SIG-M5 (cell line): ENCODE measurements at places on chromosomes 6 and 20.

DNA sequence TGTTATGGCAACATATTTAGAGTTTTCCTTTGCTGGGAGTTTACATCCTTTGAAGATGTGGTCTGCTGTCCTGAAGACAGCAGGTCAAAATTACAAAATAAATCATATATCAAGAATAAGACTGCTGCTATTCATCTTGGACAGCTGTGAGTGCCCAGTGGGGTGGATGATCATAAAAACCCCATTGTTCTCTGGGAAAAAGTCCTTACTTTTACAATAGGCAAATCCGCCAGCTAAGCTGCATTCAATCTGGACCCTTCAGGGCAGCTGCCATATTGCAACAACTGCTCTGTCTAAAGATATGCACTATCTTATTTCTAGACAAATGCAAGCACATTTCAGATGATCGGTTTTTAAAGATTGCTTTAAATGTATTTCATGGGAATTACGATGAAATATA is 19.4 kb downstream of the CASS4 start:
- DNase-seq = no peak

GRCh38 chr6:110049696-110050439 is 71.8 kb downstream of the GPR6 start:
- no peak for DNase-seq

GRCh38 chr6:56953597-56954402 is 1.1 kb upstream of the BEND6 start:
- no peak for DNase-seq

GRCh38 chr6:32609391-32609730 is 19.7 kb upstream of the HLA-DRB1 start:
- no peak for DNase-seq

DNA sequence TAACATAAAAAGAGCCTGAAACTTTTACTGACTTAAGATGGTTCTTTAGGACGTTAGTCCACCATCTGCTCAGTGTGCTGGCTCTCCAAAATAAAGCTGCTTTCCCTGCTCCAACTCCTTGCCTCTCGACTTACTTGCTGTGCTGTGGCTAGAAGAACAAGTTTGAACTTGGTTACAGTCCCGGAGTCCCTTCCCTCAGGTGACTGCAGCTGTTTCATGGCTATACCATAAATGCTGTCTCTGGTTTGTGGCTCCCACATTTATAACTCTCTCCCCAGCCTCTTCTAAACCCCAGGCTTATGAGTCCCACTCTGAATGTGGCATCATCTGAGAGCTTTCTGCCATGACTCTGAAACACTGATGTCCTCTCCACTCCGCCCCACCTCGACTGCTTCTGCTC is 306.4 kb upstream of the PRND start:
- no peak for DNase-seq

DNA sequence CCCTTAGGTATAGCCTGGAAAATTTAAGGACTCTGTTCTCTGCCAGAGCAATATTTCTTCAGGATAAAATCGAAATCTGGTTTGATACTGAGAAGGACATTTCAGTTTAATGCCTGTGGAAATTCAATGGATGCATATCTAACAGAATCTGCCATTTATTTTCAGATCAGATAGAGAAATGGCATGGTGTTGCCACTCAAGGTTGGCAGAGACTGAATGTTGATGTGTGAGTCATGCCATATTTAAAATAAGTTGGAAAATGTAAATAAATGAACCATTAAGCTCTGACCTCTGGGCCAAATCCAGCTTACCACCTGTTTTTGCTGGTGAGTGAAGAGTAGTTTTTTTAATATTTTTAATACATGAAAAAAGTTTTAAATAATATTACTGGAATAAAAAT is 594.6 kb downstream of the DOK5 start:
- no peak for DNase-seq

DNA sequence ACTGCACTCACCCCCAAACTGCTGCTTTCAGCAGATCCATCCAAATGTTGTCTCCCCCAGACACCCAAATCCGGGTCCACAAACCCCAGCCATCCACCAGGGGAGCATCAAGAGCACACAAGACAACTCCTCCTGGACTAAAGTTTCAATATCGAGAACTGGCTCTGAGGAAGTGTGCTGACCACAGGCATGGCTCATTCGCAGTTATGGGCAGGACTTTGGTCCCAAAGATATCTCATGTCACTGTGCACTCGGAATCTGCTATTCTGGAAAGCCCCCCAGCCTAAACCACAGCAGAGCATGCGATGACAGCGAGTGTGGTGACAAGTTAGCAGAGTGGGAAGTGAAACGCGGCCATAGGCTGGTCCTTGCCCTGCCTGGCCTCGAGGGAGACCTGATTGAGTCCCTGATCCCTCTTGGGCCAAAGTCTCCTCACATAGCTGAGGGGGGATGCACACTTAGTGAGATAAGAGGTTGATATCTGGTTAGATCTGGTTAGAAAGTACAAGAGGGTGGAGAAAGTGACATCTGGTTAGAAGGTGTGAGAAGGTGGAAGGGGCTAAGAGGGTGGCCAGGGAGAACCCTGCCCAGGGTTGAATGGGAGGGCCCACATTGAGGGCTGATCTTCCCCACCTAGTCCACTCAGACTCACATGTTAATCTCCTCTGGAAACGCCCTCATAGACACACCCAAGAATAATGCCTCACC is 149.7 kb downstream of the MRPL14 start:
- DNase-seq = peak; percentile 7

GRCh38 chr20:37108676-37109075 is 12.9 kb upstream of the RBL1 start:
- no peak for DNase-seq

GRCh38 chr6:30800871-30801270 is 56.5 kb upstream of the IER3 start:
- no peak for DNase-seq

- DNase-seq = no peak
These were observed 70.5 kb upstream of the FAM184A start for GRCh38 chr6:119148825-119149525.

- no peak for DNase-seq
These were observed 193.6 kb downstream of the EDN1 start for GRCh38 chr6:12483712-12484111.

- no peak for DNase-seq
These were observed 44.3 kb upstream of the FRMD1 start for GRCh38 chr6:168123165-168123911.

GRCh38 chr20:896501-897025 is 19.6 kb downstream of the ANGPT4 start:
- no peak for DNase-seq

GRCh38 chr6:84872996-84873723 is 108.8 kb upstream of the TBX18 start:
- no peak for DNase-seq

GRCh38 chr20:63166193-63167020 is 49.5 kb downstream of the YTHDF1 start:
- no peak for DNase-seq

DNA sequence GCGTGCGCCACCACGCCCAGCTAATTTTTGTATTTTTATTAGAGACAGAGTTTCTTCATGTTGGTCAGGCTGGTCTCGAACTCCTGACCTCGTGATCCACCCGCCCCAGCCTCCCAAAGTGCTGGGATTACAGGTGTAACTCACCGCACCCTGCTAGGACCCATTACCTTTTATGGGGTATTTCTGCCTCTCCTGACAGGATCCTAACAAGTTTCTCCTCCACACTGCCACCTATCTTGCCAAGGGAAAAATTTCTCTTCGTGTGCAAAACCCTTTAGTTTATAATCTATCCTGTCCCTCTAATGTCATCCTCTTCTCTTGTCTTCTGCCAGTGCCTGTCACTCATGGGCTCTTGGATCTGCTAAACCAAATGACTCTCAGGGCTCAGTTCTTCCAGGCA is 1.9 kb downstream of the STMND1 start:
- DNase-seq = no peak

- no peak for DNase-seq
These were observed 83.9 kb upstream of the DUSP22 start for GRCh38 chr6:208364-208763.

GRCh38 chr20:50723672-50724071 is 7.7 kb upstream of the PARD6B start:
- no peak for DNase-seq

- DNase-seq = no peak
These were observed 522.0 kb upstream of the GJE1 start for GRCh38 chr6:141610741-141611140.

GRCh38 chr20:38973645-38974044 is 11.5 kb downstream of the DHX35 start:
- DNase-seq = no peak

DNA sequence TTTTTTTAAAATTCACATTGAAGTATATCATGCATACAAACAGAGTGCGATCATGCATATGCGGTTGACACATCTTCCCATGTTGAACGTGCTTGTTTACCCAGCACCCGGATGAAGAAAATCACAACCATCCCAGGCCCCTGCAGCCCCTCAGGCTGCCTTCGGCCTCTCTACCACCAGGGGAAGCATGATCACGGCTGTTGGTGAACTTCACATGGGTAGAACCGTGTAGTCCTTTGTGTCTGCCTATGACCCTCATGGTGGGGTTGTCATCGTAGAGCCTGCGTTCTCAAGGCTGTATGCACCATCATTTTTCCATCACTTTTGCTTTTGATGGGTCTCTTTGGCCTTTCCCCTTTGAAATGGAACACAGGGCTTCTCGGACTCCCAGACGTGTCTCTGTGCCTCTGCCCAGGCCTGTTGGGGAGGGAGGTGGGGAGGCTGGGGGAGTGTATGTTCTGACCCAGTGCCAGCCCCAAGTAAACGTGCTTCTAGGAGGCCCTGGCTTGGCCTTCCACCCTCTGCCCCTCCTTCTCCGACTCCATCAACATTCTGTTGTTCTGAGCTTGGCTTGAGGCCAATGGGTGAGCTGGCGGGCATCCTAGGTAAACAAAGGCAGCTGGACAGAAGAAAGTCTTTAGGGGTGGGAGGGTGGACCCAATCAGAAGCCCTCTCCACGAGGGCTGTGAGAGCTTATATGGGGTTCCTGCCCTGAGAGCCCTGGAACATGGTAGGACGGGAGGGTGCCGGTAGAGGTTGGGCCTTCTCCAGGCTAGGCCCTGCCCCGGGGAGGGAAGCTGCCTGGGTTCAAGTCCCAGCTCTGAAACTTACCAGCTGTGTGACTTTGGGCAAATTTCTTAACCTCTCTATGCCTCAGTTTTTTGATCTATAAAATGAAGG is 39.7 kb downstream of the TGM2 start:
- DNase-seq = no peak

DNA sequence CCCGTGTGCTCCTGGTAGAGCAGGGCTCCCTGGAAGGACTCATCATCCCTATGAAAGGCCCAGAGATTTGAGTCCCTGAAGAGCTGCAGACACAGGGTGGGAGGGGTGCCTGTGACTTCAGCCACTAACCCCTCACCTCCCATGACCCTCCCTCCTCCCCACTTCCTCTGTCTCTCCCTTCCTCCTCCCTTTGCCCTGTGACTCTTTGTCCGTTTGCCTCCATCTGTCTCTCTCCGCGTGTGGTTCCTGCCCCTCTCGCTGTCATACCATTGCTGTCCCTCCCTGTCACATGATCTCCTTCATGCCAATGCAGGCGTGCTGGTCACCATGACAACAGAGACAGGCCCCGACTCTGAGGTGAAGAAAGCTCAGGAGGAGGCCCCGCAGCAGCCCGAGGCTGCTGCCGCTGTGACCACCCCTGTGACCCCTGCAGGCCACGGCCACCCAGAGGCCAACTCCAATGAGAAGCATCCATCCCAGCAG is 19.0 kb downstream of the EPB41L1 start:
- DNase-seq = no peak

- no peak for DNase-seq
These were observed 44.6 kb upstream of the COL10A1 start for GRCh38 chr6:116170358-116171057.

- no peak for DNase-seq
These were observed 247.8 kb upstream of the TCF21 start for GRCh38 chr6:133641104-133641503.

GRCh38 chr6:3541006-3541585 is 84.2 kb upstream of the SLC22A23 start:
- no peak for DNase-seq

GRCh38 chr6:34810936-34811632 is 19.2 kb downstream of the BLTP3A start:
- no peak for DNase-seq

- no peak for DNase-seq
These were observed 6.6 kb downstream of the ADRM1 start for GRCh38 chr20:62309198-62309944.

DNA sequence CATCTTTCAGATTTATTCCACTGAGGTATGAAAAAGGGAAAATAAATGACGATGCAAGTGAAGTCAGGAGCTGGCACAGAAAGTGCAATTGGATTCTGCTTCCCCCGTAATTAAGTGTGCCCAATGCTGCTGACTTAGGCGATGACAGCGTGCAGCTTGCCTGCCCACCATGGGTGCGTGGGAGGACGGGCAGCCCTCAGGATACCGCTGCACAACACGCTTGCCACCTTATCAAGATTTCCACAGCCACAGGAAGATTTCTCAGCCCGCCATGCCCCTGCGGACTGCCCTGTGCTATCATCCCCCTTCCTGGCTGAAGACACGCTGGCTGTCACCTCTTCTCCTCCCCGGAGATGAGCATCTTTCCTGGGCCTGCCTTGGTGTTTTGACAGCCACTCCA is 103.3 kb upstream of the BACH2 start:
- no peak for DNase-seq

DNA sequence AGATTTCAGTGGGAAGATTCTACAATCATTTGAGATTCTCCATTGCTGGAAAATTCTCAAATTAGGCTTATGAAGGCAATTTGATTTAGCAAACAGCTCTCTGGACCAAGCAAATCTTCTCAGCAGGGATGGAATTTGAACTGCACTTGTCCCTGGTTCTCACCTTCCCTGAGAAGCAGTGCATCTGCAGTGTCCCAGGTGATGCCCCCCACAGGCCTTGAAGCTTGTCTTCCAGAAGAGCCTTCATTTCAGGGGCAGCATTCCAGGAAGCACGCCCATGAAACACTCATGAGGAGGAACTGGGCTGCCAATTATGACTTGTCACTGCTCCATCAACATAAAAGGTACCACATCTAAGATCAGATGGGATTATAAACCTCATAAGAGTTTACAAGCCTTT is 82.8 kb upstream of the HDAC2 start:
- DNase-seq = no peak

GRCh38 chr20:34579191-34579978 is 20.9 kb downstream of the MAP1LC3A start:
- no peak for DNase-seq

- no peak for DNase-seq
These were observed 180.6 kb upstream of the KHDRBS2 start for GRCh38 chr6:62466607-62467006.

- DNase-seq = no peak
These were observed 20.9 kb upstream of the KLHL31 start for GRCh38 chr6:53686355-53686940.

DNA sequence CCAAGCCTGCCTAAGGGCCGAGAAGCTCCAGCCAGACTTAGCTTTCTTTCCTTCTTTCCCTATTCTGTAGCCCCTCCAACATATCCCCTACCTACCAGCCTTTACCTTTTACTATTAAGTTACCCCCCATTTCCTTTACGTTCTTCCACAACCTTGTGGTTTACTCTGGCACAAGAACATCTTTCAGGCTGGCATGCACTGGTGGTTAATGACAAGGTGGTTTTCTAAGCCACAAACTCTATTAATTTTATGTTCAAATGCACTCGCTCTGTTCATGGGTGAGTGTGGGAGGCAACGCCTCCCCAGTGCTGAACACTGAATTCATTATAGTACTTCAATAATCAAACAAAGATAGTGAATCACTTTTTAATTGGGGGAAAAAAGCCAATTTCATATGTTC is 64.4 kb downstream of the TRERF1 start:
- DNase-seq = no peak

GRCh38 chr6:108883172-108883571 is 35.0 kb downstream of the ARMC2 start:
- no peak for DNase-seq
